Neural crest cell (in vitro differentiated cells): ENCODE measurements at places on chromosomes 7 and 10.

GRCh38 chr7:92832534-92833023 lies 3.8 kb downstream of the CDK6 start:
- DNase-seq, result no peak

DNA sequence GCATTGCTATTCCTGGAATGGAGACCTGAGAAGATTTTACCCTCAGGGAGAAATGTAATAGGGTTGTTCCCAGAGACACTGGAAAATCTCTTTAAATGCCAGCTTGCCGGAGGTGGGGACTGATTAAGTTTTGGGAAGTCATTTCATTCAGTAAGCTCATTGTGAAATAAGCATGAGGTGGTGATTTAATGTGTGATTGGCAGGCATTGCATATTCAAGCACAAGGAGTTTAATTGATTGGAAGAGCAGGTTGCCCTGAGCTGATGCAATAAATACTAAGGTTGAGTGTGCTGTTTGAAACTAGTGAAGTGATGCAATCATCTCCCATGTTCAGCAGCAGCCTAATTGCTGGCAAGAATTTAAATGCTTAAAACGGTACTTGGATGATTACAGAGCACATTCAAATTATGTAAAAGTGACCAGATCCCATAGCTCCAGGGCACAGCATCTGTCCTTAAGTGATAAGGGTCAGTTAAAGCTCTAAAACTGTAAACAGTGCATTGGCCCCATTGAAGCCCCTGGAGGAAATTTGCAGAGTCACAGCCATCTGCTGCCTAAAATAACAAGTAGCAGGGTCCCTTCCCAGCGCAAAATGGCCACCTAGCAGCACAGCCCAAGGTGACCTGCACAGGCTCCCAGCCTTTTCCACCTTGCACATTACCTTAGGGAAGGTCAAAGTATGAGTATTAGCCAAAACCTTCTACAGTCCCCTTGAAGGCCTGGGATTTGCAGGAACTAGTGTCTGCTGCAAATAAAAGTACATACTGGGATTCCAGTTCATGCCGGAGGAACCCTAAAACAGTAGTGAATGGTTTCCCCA lies 92.1 kb downstream of the CCDC71L start:
- DNase-seq, result no peak

GRCh38 chr10:48389272-48389671 lies 82.8 kb downstream of the MAPK8 start:
- no peak for DNase-seq

- DNase-seq, result no peak
Measured at GRCh38 chr10:86914734-86915133, 42.7 kb downstream of the MMRN2 start.

DNA sequence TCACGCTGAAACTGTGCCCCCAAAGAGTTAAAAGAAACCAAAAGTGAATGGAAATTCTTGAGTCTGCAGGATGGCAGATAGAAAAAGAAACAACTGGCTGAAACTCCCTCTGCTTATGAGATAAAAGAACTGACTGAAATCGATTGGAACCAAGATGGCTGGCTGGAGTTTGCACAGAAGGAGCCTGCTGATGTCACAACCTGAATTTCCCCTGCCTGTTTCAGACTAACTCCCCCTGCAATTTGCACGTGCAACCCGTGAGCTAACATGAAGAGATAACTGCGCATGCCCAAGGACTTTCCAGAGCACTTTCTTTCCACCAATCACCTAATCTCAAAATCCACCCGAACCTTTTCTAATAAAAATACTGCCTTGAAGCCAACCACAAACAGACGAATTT lies 435.5 kb downstream of the CALN1 start:
- no peak for DNase-seq

- peak; percentile 1 for DNase-seq
Measured at GRCh38 chr7:19145434-19146115, 354 bp upstream of the FERD3L start.

DNA sequence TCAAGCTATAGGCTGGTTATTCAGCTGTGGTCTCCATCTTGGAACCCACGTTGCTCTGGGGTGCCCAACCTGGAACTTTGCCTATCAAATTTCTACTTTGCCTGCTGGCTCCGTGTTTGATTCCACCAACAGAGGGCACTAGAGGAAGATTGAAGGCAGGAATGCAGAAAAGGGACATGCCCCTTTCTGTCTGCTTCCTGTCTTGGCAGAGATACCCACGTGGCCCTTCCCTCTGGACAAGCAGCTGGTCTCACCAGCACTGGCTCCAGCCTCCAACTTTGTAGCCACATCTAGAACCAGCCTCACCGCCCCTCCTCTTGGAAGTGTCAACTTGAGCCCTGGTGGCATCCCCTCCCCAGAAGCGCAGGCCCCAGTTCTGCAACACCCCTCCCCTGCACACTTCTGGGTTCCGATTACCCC lies 52.1 kb upstream of the ZNF438 start:
- DNase-seq, result peak; percentile 34

GRCh38 chr7:112556633-112557032 lies 75.8 kb downstream of the LSMEM1 start:
- DNase-seq, result no peak

GRCh38 chr10:3548702-3549101 lies 236.3 kb downstream of the KLF6 start:
- DNase-seq, result no peak

DNA sequence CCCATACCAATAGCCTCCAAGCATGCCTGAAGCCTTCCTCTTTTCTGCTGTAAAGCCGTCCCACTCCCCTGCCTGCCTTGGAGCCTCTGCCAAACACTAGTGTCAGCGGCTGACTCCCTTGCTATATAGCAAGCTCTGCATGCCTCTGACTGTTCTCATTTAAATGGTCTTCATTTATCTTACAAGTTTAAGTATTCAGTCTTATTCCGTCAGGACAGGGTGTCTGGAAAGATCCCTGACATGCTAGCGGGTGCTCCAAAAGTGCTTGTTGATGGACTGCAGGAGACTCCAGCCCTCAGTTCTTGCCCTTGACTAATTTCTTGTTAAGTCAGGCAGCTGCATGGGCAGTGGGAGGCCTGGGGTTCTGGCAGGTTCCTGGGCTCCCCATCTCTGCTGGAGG lies 298.7 kb downstream of the GFRA1 start:
- no peak for DNase-seq

- no peak for DNase-seq
Measured at GRCh38 chr10:86583983-86584382, 62.4 kb upstream of the WAPL start.

DNA sequence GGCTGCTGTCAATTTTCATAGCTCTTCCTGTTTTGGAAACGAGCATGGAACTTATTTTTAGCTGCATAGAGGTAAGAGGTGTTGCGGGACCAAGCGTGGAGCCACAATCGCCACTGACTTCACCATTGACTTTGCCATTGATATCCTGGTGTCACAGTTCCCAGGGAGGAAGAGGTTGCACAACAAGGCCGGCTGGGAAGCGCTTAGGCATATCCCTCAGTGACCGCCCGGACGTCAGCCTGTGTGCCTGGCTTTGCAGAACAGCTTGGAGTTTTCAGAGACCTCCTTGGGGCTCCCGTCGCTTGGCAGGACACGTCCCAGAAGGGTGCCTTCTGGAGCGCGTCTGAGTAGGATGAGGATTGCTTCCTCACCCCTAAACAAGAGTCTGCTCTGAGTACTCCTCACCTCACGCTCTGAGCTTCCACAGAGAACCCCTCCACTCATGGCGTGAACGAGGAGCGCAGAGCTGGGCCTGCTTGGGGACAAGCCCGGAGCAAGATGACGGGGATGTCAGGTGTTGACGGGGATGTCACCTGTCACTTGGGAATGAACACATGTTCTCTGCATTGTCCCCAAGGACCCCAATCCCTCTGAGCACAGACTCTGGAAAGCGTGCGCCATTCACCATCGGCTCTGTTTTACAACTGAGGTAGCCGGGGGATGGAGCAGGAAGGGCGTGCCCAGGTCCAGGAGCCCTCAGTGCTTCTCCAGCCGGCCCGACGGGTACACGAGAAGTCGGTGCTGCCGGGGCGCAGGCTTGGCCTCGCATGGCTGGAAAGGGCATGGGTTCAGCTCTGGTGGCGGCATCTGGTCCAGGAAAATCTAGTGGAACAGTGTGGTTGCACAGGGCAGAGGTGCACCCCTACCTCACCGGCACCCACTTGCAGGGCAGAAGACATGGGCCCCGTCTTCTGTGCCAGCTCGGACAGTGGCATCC lies 192.3 kb upstream of the SHH start:
- DNase-seq, result no peak

DNA sequence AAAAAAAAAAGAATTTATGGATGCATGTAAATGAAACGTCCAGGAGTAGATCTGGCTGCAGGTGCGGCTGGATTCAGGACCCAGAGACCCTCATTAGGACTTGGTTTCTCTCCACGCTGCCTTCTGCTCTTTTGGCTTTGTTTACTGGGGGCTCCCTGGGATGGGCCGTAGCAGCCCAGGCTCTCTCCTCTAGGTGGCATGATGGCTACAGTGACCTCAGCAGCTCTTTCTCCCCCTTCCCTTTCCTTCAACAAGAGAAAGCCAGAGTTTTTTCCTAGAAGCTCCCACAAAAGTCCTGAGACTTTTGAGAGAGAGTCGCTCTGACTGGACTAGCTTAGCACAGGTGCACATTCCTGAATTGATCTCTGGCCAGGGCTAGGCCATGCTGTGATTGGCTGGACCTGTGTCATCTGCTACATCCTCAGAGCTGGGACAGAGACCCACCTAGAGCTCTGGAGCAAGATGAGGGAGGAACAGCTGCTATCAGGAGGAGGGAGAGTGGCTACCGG lies 67.8 kb upstream of the PDCD4 start:
- DNase-seq, result peak; percentile 39

- DNase-seq, result no peak
Measured at GRCh38 chr10:114544045-114544659, 113.9 kb downstream of the ABLIM1 start.

DNA sequence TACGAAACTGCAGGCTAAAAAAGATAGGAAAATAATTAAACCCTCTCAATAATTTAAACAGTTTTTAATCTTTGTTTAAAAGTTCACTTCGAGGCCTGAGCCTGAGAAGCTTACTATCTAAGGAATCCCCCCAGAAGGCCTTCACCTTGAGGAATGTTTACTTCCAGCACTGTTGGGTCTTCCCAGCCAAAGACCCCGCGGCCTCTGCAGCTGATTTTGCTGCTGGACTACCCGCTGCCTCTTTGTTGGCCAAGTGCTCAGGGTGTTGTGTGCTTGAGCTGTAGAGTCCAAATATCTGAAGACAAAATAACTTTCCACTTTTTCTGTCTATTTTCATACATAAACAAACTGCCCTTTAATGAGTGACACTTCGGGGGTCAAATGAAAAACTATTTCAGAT lies 292.7 kb downstream of the GLRX3 start:
- DNase-seq, result no peak

GRCh38 chr10:116888380-116889055 lies 39.2 kb downstream of the ENO4 start:
- no peak for DNase-seq

GRCh38 chr7:24197852-24198251 lies 86.1 kb upstream of the NPY start:
- DNase-seq, result no peak

- no peak for DNase-seq
Measured at GRCh38 chr7:93476491-93477344, 97.8 kb downstream of the CALCR start.

DNA sequence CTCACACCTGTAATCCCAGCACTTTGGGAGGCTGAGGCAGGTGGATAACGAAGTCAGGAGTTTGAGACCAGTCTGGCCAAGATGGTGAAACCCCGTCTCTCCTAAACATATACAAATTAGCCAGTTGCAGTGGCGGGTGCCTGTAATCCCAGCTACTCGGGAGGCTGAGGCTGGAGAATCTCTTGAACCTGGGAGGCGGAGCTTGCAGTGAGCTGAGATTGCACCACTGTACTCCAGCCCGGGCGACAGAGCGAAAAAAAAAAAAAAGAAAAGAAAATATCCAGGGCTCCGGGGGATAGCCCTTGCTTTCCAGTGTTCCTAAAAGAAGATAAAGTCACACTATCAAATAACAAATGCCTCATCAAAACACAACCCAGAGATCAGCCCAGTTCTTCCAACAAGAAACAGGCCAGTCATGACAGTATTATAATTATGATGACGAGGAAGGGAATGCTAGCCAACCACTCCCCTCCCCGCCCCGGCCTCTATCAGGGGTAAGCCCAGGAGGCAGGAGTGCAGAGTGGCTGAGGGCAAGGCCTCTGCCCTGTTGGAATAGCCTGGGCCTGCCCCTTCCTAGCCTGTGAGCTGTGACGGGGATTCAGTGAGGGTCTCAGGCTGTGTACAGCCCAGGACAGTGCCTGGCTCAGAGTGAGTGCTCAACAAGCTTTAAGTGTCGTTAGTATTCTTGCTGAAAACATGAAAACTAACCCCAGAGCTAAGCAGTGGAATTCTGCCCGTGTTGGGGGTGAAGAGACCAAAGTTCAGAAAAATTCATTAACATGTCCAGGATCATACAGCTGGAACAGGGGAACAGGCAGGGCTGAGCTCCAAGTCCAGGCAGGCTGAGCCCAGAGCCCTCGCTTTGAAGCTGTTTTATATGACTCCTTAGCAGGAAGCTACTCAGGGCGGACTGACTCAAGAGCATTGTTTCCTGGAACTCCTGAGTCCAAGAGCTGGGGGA lies 54.3 kb downstream of the FAM241B start:
- no peak for DNase-seq

GRCh38 chr10:123126246-123126645 lies 9.5 kb upstream of the HMX3 start:
- no peak for DNase-seq

DNA sequence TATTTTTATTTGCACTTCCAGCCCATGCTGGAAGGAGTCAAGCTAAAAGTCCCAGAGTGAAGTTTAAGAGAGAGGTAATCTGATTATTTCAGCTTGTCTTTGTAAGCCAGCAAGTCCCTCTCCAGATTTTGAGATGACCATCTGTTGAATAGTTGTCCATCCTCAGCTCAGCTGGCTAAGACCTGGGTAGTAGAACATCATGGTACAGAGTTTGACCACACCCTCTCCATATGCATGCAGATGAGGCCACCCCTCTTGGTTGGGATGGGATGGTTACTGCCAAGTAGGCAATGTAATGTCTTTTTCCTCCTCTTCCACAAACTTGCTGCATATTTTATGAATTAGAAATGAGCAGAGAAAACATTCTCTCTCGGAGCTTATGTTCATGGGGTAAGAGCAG lies 639.8 kb downstream of the SORCS3 start:
- DNase-seq, result no peak

GRCh38 chr10:112838784-112839481 lies 111.1 kb upstream of the TCF7L2 start:
- DNase-seq, result no peak
